Activated CD4-positive, alpha-beta T cell treated with anti-CD3 and anti-CD28 coated beads, Interleukin-2, amount 50 U/mL, for 4 hours (primary cell): ENCODE measurements at places on chromosomes 13 and 19.

DNA sequence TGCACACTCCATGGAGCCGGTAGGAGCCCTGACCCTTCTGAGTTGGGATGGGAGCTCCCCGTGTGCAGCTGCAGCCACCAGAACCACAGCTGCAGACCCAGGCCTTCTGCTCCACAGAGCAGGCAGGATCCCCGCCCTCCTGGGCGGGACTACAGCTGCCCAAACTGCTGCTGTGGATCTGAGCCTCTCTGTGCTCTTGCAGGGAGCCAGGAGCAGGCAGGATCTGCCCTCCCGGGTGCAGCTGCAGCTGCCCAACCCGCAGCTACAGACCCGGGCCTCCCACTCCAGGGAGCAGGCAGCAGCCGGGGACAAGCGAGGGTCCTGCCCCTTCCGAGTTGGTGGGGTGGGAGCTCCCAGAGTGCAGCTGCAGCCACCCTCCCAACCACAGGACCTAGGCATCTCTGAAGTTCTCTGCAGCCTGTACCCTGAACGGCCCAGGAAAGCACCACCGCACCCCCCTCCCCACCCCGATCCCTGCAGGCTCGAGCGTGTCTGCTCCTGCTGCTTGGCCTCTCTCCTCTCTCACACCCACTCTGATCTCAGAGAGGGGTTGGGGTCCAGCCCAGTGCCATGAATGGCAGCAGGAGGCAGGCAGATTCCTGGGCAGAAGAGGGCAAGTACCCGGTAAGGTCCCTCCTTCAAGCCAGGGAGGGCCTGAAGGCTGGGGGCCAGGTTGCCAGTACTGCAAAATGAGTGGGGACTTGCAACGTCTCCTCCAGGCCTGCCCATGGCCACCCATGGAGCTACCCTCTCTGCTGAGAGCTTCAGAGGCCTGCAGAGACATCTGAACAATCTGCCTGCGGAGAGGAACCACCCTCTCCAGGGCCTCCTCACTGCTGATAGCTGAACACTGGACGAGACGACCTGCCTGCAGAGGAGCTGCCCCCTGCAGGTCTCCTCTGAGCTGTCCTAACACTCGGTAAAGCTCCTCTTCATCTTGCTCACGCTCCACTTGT lies 16.4 kb upstream of the EMP3 start:
- no peak for DNase-seq

- no peak for DNase-seq
Observed at GRCh38 chr13:93151277-93151676, 75.3 kb upstream of the GPC6 start.

DNA sequence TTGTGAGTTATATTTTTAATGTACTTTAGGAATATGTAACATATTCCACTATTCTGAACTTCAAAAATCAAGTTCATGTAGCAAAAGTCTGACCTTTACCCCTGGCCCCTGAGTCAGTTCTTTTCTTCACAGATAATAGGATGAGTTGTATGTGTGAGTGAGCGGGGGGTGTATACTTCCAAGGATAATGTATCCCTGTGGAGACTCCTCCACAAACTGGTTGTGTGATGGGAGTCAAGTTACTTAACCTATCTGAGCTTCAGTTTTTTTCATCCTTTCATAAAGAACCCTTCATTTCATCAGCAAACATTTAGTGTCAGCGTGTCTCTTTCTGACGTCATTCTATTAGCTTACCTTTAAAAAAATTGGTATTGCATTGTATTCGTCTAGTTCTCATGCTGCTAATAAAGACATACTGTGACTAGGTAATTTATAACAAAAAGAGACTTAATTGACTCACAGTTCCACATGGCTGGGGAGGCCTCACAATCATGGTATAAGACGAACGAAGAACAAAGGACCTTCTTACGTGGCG lies 288.1 kb upstream of the GPC6 start:
- no peak for DNase-seq

- no peak for DNase-seq
Observed at GRCh38 chr13:21550918-21551317, 53.1 kb downstream of the MICU2 start.

GRCh38 chr19:4567584-4568071 lies 8.1 kb upstream of the SEMA6B start:
- peak; percentile 56 for DNase-seq

- no peak for DNase-seq
Observed at GRCh38 chr13:85799097-85799582, at the start of gene SLITRK6. Gene SLITRK6 (minus strand): TSS chr13:85799419. CDS start chr13:85796508, 2,911 bp downstream.
